ENCODE measurements at places on chromosomes 4 and X. TPM values are rescaled to one million over a fixed set of nuclear protein-coding genes. Genes with fewer than 3 reads are reported as not detected.

The ARMCX6 gene
- 13.6 TPM for total RNA-seq

The PPARGC1A gene
- 0.42 TPM for total RNA-seq

The COQ2 gene
- 25.5 TPM for total RNA-seq

The SCLT1 gene
- 9.0 TPM for total RNA-seq

The MAGEB10 gene
- not detected for total RNA-seq

The PROM1 gene
- total RNA-seq, result under 0.01 TPM

The NLRP2B gene
- not detected for total RNA-seq

The DACH2 gene
- total RNA-seq, result 0.05 TPM

The PPAT gene
- total RNA-seq, result 14.1 TPM

The BST1 gene
- total RNA-seq, result 4.3 TPM

The GLOD5 gene
- total RNA-seq, result not detected

The GPR50 gene
- not detected for total RNA-seq

The KCNIP4 gene
- not detected for total RNA-seq

The PDGFC gene
- total RNA-seq, result 19.8 TPM

The ITM2A gene
- not detected for total RNA-seq

The RNF150 gene
- total RNA-seq, result 0.63 TPM

The TLR2 gene
- 1.0 TPM for total RNA-seq

The ASMT gene
- total RNA-seq, result not detected

The CDX4 gene
- total RNA-seq, result not detected

The NDP gene
- not detected for total RNA-seq

The DIPK2B gene
- total RNA-seq, result not detected

The AFM gene
- total RNA-seq, result not detected

The RPS6KA3 gene
- 22.0 TPM for total RNA-seq

The NALF2 gene
- total RNA-seq, result not detected

The USP17L24 gene
- total RNA-seq, result not detected

Measured in airway epithelial cell (primary cell).